ENCODE measurements at places on chromosomes 1 and 21.

DNA sequence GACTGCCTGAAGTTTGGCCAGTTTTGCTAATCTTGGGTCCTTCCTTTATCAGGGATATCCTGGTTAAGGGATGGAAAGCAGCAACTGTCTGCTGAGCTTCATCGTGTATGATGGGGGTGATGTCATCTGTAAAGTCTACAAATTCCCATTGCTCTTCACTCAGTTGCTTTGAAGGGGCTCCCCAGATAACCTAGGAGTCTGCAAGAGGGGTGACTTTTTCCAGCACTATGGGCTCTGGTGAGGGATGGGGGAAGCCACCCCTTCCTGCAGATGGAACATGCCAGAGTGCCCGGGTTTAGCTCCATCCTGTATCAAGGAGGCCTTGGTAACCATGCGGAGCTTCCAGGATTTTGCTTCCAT is 28.4 kb downstream of the EDARADD start:
- DNase-seq, result no peak

DNA sequence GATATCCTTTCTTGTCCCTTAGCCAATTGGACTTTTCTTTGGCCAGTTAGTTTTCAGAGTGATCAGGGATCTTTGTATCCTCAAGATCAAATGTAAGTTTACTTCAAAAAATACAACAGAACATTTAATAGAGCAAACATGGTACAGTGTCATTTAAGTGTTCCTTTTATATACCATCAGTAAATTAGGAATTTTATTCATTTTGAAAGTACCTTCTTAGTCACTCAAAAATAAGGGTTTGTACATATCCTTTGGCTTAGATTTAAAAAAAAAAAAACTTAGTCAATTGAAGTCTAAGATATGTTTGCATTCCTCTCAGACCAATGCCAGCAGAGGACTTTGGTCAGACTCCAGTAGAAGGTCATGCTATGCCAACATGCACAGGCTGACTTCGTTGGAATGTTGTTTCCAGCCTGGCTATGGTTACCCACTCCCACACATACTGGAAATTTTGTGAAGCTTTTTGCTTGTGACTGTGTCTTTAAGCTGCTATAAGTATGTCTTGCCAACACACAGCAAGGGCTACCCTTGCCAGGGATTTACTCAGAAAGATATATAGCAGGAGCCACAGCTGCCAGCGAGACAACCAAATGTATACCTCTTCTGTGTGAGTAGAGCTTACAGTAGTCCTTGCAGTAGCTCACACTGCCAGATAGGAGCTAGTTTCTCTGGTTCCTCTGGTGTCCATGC is 81.5 kb upstream of the LRIF1 start:
- no peak for DNase-seq

- no peak for DNase-seq
Measured at GRCh38 chr21:45575304-45575992, 33.2 kb upstream of the SLC19A1 start.

DNA sequence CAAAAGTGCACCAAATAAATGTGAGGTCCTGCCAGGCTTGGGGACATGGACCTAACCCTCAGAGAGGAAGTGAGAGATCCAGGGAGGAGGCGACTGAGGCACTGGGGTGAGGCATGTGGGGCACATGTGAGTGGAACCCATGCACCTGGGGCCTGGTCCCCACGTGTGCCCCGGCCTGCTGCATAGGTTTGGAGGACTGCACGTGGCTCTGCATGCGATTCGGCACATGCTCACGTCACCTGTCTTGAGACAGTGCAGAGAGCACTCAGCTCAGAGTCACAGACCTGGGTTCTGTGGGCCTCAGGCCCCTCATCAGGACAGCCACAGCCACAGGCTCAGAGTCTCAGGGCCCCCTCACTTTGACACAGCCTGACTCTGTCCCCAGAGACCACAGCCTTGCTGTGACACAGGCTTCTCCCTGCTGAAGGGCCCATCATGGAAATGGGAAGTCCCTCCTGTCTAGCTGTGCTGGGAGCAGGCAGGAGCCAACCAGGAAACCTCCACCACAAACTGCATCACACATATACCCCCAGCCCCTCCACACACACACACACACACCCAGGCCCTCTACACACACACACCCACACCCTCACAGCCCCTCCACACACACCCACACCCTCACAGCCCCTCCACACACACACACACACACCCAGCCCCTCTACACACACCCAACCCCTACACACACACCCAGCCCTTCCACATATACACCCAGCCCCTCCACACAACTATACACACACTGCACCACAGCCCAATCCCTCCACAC is 48.2 kb downstream of the SLC9A1 start:
- DNase-seq, result no peak

DNA sequence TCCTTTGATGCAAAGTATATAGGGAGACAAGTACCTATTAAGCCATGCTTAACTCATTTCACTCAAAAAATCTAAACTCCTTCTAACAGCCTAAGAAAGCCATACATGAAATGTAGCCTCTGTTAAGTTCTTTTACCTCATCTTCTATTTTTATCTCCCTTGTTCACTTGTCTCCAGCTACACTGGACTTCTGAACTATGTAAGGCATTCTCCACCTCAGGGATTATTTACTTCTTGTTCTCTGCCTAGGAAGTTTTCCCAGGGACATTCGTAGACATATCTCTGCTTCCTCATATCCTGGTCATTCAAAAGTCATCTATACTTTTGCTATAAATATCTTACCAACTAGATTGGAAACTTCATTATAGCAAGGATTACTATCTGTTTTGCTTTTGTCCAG is 96.9 kb downstream of the COP1 start:
- no peak for DNase-seq

DNA sequence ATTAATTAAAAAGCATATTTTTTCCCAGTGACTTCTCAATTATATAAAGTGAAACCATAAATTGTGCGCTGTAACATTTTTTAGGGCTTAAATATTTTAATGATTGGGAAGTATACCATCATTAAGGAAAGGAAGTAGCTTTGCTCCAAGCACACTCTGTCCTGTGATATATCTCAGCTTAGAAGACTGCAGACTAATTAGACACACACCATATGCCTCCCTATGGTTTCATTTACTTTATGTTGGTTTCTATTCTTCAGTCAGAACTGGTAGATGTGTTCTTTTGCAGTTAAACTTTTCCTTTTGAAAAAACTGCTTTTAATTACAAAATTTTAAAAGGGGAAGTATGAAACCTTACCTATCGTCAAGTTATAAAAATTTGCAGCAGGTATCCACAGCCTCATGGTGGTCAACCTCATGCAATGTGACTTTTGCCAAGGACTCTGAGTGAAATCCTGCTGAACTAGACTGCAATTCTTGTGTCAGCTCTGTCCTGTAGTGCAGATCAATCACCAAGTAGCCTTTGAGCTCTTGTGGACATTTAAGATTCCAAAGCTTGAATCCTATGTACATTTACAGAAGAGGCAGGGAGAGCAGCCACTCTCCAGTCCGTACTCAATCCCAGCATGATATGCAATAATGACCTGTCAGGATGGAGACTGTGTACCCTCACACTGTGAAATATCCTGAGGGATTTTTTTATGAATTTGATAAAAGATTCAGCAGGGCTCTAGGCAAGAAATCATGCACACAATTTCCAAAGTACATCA is 149.1 kb downstream of the AMY1C start:
- DNase-seq, result no peak

GRCh38 chr1:53377438-53377841 is 49.6 kb upstream of the LRP8 start:
- no peak for DNase-seq

DNA sequence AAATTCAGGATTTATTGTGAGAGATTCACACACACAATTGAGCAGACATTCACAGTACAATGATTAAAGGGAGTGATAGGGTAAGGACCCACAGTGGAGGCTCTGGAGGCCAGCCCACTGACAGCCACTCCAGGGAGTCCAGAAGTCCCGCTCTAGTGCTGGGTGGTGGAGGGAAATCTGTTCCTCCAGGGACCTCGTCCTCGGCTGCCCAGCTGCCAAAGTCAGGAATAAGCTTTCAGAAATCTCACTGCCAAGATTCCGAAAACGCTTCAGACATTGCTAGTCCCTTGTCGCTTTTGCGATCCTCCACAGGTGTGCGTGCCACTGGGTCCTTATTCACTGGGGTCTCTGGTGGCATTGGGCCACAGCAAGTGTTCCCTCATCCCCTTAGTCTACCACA is 2.3 kb downstream of the MX1 start:
- no peak for DNase-seq

- DNase-seq, result no peak
Measured at GRCh38 chr1:212567638-212568037, 40.9 kb upstream of the ATF3 start.

- DNase-seq, result no peak
Measured at GRCh38 chr1:228263636-228264035, 55.8 kb downstream of the OBSCN start.

DNA sequence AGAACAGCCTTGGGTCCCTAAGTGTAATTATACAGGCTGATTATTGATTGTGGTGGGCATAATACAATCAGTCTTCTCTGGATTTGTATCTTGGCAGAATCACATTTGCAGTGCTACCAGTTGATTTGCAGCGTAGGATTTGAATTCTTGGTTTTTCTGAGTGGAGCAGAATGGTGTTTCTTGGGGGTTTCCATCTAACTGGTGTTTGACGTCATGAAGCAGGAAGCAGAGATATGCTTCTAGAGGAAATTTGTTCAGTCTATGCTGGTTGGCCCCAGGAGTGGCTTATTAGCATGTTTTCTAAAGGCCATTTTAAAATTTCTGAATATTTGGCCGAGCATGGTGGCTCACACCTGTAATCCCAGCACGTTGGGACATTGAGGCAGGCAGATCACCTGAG is 3.4 kb downstream of the CTTNBP2NL start:
- no peak for DNase-seq

DNA sequence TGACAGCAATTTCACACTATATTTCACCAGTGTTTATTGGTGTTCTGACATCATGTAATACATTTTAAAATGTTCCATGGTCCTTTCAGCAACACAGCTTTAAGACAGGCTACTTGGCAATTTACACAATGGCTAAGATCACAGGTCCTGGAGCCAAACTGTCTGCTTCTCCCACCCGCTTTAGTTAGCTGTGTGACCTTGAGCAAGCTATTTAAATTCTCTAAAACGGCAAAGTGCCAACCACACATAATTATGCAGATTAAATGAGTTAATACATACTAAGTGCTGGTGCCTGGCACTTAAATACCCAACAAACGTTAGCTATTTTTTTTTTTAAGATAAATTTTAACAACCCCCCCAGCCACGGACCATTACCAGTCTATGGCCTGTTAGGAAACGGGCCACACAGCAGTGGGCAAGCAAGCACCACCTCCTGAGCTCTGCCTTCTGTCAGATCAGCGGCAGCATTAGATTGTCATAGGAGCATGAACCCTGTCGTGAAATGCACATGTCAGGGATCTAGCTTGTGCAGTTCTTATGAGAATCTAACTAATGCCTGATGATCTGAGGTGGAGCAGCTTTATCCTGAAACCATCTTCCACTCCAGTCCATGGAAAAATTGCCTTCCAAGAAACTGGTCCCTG is 26.9 kb downstream of the SOD1 start:
- DNase-seq, result no peak

GRCh38 chr1:67882196-67882958 is 49.1 kb upstream of the GNG12 start:
- no peak for DNase-seq

GRCh38 chr1:206905295-206906164 is 8.3 kb downstream of the IL24 start:
- no peak for DNase-seq

DNA sequence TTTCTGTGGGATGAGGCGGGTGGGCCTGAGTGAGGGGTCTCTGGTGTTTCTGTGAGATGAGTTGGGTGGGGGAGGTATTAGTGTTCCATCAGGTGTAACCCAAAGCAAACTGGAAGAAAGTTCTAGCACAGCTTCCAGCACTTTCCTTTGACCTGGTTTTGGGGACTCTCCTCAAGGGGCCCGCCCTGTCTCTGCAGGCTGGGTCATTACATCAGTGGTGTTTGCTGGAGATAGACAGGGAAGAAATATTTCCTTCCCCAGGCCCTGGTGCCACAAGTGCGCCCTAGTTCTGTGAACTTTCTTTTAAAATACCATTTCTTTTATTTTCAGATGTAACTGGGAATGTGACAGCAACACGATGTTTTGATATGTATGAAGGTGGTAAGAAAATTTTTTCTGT is 16.5 kb upstream of the MX2 start:
- DNase-seq, result no peak

DNA sequence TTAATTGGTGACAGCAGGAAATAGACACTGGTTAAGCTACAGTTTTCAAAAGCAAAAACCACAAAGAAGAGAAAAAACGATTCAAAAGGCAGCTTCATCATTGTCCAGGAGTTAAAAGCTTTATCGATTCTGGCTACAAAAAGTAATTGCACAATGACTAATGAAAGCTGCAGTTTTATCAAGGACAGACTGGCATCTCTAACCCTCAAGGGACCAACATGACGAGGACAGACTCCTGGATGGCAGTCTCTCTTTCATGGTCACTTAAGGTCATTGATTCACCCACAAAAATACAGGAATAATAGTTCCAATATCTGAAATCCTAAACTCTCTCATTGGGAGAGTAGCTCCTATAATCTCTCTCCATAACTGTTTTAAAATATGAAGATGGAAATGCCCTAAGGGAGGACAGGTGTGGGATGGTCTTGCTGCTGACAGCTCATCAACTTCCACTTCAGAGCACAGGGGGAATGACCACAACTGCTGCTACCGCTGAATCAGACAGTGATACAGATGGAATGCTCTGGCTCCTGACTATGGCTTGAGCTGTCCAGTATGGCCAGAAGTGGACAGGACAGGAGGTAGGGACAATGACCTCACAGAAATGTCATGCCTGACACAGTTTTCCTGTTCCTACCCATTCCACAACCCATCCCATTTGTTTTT is 17.4 kb upstream of the CPLANE2 start:
- no peak for DNase-seq

DNA sequence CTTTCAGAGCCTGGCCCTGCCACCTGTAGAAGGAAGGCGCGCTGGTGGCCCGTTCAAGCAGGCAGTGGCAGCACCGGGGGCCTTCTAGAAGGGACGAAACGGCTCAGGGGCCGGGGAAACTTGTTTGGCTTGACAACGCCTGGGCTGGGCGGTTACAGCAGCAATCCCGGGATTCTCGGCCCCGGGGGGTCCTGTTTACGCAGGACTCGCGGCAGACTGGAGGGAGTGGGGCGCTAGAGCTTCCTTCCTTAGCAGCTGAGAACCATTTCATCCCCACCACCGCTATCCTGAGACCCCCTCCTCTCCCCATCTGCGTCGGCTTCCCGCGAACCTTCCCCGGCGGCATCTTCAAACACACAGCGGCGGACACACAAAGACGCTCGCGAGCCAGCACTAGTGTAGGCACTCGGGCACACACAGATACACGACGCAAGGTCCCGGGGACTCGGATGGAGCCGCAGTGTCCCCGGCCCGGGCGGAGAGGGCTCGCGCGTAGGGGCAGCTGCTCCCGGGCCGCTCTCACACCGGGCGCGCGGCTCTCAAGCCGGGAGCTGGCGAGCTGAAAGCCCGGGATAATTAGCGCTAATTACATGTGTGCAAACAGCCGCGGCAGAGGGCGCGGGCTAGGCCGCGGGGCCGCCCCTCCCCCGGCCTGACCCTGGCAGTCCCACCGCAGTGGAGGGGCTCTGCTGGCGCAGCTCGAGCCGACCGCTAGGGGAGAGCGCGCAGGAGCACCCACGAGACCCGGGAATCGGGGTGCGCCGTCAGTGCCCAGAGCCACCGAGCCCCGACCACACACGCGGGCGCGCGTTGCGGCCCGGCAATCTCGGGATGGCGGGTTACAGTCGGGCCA is 271.4 kb downstream of the FOXD2 start:
- no peak for DNase-seq

Measured in Panc1 (cell line).